ENCODE measurements at places on chromosomes 1 and 21.

DNA sequence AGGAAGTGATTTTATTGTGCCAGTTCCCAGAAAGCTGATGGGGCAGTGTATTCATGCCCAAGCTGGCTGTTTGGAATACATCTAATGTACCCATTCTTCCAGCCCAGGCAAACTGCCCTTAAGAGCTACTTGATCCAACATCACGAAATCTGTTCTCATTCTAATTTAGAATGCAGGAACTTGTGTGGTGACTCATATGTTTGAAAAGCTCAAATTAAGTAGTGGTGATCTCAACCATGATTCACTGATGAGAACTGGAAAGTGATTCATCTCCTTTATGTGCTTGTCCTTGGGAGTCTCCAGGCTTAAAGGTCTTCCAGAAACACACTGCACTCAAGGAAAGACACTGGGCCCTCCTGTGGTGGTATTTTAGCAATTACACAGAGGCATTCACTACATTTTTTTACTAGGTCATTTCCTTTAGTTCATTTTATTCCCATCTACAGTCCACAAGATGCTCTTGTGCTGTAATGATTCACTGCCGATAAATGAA is 65.4 kb downstream of the RPE65 start:
- no peak for DNase-seq

- no peak for DNase-seq
These were observed 63.6 kb downstream of the NEK7 start for GRCh38 chr1:198220428-198220827.

- DNase-seq: no peak
These were observed 137.1 kb downstream of the PLA2G4A start for GRCh38 chr1:186965847-186966246.

- DNase-seq: no peak
These were observed 824.6 kb upstream of the TMPRSS15 start for GRCh38 chr21:19228226-19228625.

- no peak for DNase-seq
These were observed 106.1 kb downstream of the SIM2 start for GRCh38 chr21:36804874-36805611.

DNA sequence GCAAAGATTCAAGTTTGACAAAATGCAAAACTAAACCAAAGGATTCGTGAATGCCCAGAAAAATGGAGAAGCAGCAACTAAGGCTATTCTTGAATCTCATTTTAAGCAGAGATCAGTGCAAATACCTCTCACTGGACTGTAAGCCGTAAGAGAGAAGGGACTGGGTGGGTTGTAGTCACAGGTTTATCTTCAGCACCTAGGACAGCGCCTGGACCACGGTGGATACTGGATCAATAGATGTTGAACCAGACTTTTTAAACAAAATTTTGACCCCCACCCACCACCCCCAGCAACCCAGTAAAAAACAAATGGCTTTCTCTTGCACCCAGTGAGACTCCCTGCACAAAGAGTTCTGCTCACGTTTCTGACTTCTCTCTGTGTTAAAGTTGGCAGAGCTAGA is 347.1 kb downstream of the AJAP1 start:
- DNase-seq: peak; percentile 18

DNA sequence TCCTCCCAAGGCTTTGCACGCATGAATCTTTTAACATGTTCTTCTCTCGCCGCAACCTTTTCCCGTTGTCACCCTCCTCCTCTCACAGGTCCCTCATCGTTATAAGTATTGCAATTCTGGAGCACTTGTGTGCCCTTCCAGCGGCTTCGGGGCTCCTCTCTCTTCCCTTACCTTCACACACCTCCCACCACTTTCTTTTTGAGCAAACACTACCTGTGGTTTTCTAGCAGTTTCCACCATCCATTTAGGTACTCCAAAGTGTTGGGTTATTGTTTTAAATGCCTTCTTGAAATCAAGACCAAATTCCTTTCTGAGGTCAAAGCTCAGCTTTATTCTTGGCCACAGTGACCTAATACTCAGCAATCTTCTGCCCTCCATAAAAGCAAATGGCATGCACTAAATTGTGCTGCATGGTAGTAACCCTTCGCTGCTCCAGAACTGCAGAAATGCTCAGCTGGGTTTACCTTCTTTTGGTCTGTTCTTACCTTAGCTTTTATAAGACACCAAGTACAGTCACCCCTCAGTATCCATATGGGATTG is 472.4 kb downstream of the SETD4 start:
- no peak for DNase-seq

GRCh38 chr1:181846001-181846645 is 215.4 kb downstream of the ZNF648 start:
- DNase-seq: no peak

DNA sequence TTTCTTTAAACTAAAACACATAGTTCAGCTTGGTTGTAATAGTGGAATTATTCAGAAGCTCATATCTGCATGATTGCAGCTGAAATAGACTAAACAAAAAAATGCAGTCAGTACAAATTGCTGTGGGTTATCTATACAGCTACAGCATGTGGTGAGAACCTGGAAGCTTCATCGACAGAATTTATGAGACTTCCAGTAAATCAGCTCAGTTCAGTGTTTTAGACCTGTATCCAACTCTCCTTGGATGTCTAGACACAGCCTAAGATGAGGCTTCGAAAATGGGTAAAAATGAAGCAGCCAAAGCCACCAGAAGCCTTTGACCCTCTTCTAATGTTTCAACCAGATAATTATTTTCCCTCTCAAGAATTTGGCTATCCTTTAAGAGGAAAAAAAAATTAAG is 127.1 kb upstream of the C1orf105 start:
- DNase-seq: no peak

DNA sequence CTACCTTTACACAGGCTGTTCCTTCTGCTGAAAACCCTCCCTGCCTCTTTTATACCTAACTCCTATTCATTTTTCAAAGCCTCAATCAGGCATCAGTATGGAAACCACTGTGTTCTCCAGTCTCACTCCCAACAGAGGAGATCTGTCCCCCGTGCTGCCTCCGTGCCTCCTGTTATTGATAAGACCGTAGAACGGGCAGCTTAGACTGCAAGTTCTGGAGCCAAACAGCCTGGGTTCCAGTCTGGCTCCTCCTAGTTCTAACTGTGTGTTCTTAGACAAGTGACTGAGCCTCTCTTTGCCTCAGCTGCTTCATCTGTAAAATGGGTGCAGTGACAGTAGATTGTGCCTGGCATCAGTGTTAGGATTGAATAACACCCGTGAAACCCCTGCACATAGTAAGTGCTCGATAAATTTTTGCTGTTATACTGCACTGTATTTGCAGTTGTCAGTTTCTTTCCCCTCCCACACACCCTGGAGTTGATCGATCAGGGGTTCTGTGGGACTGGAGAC is 17.0 kb upstream of the IFFO2 start:
- DNase-seq: no peak

DNA sequence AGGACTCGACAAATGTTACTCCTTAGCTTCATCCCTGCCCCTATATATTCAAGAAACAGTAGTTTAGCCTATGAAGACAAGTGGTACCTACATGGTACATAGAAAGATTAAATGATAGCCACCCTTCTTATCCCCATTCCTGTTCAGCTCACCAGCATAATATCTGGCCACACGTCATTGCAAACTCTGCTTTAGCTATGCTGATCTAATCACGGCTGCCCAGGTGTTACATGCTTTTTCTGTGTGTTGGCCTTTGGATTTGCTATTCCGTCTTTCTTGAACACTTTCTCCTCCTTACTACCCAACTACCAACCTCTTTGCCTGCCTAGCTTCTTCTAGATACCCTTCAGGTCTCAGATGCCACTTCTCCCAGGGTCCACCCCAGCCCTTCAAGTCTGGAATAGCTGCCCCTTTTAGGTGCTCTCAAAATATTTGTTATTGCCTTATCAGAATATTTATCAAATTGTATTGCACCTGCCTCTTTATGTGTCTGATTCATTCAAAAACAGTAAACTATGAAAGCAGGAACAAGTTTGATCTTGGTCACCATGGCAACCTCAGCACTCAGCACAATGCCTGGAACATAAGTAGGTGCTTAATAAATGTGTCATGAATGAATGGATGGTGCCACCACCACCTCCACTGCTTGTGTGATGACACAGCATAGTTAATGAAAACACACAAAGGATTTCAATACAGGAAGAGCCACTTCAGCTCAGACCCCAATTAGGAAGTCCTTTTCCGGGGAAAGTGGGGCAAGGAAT is 11.4 kb upstream of the DNASE2B start:
- no peak for DNase-seq

- no peak for DNase-seq
These were observed 1.1 kb upstream of the ANKRD35 start for GRCh38 chr1:145886816-145887215.

DNA sequence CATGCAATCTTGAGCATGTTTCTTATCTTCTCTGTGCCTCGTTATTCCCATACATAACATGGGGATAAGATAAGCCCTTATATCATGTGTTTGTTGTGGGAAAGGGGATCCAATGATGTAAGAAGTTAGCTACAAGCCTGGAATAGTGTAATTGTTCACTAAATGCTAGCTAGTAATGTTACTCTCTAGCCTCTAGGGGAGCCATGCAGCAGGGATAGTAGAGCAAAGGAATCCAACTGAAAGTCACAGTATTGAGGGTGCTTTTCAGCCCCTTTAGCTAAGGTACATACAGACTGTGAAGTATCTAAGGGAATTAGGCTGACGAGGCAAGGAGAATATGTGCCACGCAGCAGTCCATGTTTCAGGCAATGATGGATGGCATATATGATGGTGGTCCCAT is 46.9 kb downstream of the IL23R start:
- DNase-seq: no peak

GRCh38 chr1:228515200-228515834 is 28.1 kb downstream of the RNF187 start:
- DNase-seq: no peak

- DNase-seq: no peak
These were observed 21.5 kb upstream of the NHLH2 start for GRCh38 chr1:115862403-115862802.

- DNase-seq: no peak
These were observed 46.1 kb downstream of the CHAF1B start for GRCh38 chr21:36431252-36431651.

- no peak for DNase-seq
These were observed 61.0 kb upstream of the ATP1A1 start for GRCh38 chr1:116311756-116312680.

DNA sequence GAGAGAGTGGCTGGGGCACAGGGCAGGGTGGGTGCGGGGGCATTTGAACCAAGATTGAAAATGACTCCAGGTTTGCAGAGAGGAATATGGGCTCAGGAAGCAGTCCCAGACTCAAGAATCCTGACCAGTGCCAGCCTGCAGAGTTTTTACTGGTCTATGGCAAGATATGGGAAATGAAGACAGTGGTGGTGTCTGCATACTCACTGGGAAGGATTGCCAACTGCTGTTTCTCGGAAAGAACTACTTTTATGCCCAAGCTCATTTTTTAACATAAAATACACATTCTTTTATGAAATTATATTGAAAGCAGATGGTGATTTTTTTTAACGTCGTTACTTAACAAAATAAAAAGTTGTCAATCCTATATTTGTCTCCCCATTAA is 401.8 kb downstream of the CAMTA1 start:
- DNase-seq: no peak
